ENCODE measurements at places on chromosomes 1 and 21.

DNA sequence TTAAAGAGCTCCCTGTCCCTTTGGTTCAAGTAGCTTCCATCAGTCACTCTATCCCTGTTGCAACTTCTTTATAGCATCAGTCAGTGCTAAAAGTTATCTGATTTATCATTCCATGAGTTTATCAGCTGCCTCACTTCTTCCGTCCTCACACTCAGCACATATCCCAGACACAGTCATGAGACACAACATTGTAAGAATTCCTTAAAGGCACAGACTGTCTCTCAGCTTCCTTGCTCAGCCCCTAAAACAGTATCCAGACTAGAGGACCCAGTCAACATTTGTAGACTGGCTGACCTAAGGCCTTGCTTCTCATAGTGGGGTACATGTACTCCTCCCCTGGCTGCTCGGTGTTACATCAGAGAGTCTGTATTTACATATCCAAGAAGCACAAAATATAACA, 164.9 kb upstream of the ADGRL2 start:
- DNase-seq = no peak

DNA sequence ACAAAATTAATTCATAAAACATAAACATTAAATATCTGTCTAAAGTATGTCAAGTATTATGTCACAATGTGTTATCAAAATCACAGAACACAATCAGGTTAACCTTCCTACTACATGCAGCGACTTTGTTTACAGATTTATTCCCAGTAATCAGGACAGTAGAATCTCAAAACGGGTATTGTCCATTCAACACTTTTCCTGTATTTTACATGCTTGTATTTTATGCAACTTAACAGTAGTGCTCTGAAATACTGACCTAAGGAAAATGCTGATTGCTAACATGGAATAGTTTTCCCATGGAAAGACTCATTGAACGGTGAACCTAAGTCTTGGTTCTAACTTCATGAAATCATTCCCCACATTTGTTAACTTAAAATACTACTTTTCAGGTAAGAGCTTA, 2.3 kb downstream of the SERBP1 start:
- DNase-seq = no peak

DNA sequence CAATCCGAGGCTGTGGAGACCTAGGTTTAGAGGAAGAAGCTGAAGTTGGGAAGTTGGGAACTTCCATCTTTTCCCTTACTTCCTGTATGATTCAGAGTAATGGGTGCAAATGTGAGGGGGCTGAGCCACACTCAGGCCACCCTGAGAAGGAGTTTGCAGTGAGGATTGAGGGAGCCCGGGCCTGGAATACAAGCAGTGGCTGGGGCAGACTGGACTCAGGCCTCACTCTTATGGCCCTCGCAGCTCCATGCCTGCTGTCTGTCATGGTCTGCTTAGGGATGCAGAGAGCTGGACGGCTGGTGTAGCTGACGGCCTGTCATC, 73.7 kb upstream of the RAB4A start:
- DNase-seq = no peak

DNA sequence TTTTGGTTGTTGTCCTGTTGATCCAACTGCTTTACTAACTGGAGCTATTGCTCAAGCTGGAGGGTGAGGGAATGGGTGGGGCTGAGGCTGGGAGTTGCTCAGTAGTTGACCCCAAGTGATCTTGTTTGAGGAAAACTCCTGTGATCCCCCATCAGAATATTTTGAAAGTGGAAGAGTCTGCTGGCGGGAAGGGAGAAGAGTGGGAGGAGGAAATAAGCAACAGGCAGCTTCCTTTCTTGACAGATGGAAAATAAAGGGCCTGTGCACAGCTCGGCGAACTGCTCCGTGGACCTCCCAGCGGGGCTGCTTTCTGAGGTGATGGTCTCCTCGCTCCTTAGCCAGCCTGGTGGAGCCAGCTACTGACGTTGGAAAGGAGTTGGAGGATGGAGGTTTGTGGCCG, 199.1 kb upstream of the LMO4 start:
- DNase-seq = no peak

GRCh38 chr1:60935599-60936110, 146.7 kb upstream of the NFIA start:
- DNase-seq = no peak

GRCh38 chr1:64691626-64692025, 53.2 kb upstream of the RAVER2 start:
- no peak for DNase-seq

DNA sequence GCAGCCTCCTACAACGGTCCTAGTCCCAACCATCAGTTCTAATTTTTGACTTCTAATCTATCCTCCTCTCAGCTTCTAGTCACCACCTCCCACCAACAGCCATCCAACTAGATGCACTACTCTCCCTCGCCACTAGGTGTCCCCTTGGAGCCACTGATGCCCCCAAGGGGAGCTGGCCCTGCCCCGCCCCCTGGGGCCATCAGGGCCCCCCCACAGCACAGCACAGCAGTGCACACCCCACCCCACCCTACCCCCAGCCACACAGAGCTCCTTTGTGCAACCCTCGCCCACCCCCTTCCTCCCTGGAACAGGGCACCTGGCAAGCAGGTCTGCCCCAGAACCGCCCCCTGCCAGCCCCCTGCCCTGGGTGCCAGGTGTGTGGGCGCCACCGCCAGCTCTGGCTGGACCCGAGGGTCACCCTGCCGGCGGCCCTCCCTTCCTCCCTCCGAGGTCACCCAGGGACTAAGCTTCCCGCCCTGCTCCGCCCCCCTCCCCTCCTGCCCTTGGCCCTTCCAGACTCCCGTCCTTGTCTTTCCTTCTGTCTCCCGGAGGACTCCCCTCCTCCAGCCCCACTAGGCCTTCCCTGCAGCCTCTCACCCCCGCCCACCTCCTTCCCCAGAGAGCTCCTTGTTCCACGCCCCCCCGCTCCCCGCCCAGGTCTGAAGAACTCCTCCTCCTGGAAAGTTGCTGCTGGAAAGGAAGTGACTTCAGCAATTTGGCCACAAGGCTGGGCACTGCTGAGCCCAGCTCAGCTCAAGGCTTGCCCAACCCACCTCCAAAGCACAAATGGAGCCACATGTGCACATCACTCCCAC, 47.0 kb downstream of the AHDC1 start:
- peak; percentile 51 for DNase-seq

- DNase-seq = no peak
These were observed 25.8 kb upstream of the LRRN2 start for GRCh38 chr1:204711103-204711946.

DNA sequence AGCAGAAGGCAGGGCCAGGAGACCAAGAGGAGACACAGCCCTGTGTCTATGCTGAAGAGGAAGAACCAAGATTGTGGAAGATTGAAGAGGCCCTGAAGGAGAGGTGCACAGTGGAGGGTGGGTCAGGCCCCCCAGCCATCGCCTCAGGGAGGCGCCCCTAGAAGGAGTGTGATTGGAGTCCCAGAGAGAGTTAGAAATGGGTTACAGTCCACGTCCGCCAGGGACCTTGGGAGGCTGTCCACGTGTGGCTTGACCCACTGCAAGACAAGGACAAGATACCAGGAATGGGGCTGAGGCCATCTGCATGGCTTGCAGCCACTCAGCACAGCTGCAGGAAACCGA, 375.1 kb downstream of the NPHP4 start:
- DNase-seq = no peak

- no peak for DNase-seq
These were observed 11.0 kb upstream of the RIMS3 start for GRCh38 chr1:40676501-40676900.

- peak; percentile 46 for DNase-seq
These were observed at the start of gene DHRS3 for GRCh38 chr1:12617901-12618660. Gene DHRS3, minus strand, starts transcription at chr1:12618210. Its CDS starts 862 bp downstream, at chr1:12617348.

DNA sequence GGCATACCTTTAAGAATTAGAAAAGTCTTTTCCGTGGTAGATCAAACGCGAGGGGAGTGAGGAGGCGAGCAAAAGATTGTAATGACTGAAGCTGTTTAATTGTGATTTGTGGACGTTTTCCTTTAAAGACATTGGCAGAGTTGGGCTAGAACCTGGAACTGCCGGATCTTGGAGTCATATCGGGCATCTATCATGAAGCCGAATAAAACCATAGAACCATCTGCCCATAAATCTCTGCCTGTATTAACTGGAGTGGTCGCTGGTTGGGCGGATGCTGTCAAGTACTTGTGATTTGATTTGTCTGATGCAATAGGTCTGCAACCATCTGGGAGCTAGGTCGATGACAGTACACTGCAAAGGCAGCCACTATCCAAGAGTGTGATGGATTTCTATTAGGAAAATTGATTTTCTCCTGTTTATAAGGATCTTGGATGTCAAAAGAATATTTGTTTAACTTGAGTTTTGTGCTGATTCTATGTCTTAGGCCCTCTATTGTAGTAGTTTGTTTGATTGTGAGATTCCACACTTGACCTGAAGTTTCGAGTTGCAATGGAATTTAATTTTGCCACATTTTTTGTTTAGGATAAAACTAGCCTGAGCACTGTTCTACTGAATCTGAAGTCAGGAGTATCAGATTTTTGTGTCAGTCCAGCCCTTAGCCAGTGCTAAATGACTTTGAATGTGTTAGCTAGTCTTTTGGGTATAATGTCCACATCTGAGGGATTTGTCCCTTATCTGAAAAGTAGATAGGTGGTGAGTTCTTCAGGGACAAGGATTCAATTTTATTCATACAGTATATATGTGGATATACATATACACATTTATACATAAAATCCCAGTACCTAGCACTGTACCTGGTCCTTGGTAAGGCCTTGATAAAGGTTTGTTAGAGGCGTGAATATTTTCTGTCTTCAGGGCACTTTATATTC, 1.2 kb downstream of the SARS1 start:
- no peak for DNase-seq

DNA sequence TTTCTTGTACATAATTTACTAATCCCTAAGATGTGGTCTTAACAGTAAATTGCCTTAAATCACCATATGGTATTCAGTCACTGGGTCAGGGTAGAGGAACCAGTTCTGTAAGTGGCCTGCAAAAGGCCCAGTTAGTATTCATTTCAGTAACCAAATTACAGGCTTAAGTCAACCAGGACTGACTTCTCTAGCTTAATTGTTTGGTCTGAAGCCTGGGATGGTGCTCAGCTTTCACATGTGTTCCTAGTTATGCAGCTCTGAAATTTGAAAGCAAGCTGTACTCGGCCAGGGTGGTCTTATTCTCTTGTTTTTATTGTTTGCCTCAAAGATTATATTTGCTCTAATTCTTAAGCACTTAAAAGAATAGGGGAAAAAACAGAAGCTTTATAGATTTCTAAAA, 144.6 kb downstream of the MAGI3 start:
- no peak for DNase-seq

DNA sequence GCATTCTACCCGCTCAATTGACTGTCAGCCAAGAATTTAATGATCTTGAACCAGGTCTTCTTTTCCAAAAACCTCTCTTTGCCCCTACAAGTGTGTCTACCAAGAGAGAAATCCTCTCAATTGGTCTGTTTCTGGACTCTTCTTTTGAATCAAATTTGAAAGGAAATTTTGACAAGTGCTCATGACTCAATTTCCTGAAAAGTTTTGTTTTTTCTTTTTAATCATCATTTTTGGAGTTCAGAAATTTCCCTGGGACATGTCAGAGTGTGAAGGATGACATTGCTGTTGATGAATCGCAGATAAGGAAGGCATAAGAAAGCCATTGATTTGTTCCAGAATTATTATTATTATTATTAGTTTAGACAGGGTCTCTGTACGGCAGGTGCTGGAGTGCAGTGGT, 88.2 kb upstream of the AKT3 start:
- DNase-seq = no peak

- DNase-seq = no peak
These were observed 30.2 kb upstream of the MGST3 start for GRCh38 chr1:165600793-165601192.

- DNase-seq = no peak
These were observed 19.4 kb downstream of the NADK start for GRCh38 chr1:1758692-1759455.

DNA sequence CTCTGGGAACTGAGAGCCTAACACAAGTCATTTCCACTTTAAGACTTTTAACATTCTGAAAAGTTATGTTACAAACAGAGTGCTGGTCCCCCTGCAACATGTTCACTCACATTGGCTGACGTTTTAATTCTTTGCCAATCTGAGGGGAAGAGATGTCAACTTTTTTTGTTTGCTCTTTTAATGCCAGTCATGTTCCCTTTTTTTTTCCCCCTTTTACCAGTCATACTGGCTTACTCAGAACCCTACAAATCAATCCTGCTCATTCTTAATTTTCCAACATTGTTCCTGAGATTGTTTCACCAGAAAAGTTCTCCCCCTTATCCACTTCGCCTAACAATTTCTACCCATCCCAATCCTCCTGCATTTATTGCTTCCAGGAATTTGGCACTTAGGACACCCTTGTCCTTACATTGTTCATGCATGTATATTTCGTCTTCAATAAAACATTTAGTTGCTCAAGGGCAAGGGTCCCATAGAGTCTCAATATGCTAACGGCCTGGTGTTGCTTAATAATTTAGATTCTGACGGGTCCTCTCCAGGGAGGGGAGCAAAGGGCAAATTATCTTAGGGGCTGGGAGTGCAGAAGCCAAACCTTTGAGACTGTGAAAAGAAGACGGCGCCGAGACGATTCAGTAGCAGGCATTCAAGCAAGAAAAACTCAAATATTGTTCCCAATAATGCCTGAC, 624 bp upstream of the CR1L start:
- no peak for DNase-seq

DNA sequence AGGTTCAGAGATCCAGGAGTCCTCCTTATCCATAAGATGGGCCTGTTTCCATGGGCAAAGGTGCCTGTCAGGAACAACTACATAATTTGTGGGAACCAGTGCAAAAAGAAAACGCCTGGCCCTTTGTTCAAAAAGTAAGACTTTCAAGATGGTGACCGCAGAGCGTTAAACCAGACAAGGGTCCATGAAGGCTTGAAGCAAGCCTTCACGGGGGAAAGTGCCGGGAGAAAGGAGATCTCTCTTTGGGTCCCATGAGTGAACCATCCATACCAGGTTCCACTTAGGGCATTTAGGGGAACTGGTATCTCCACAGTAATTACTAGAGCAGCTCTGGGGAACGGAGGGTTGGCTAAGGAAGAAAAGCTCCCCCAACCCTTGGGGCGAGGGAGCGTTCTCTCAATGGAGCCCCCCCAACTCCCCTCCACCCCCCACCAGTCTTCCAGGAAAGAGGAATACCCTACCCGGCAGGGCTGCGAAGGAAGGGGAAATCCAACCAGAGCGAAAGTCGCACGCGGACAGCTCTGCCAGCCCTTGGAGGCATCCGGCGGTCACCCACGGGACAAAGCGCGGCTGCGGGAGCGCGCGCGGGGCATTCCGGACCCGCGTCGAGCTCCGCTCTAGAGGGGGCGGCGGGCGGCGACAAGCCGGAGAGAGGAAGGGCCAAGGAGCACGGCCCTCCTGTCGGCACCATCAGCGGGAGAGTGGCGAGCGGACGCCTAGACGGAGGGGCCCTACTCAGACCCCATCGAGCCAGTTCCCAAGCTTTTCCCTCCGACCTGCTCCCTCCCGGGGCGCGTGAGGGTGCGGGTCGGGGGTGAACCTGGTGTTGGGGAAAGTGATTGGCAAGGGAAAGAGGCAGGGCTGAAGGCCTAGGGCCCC, 687 bp upstream of the RASSF5 start:
- no peak for DNase-seq

- no peak for DNase-seq
These were observed 2.9 kb upstream of the FCMR start for GRCh38 chr1:206924592-206925105.

All from activated CD4-positive, alpha-beta T cell treated with anti-CD3 and anti-CD28 coated beads for 1 hour (primary cell).